GM23248 (cell line): ENCODE measurements at places on chromosomes 5 and 9. TPM values are rescaled to one million over a fixed set of nuclear protein-coding genes. Genes with fewer than 3 reads are reported as not detected.

The PCA3 gene
- total RNA-seq, result not detected in 2 replicates

GRCh38 chr9:83432104-83432627 lies 106.0 kb downstream of the FRMD3 start:
- no peak overlapping the region for H3K27ac ChIP-seq
- no peaks in the 10 kb centered on the region for H3K27me3 ChIP-seq
- peak; percentile 46 for DNase-seq
- H3K4me1 ChIP-seq, result peaks cover 13% of the 10 kb centered on the region
- no peak overlapping the region for H3K4me3 ChIP-seq

- peak; percentile 72 for DNase-seq
- peaks cover 13% of the 10 kb centered on the region for H3K4me1 ChIP-seq
- H3K27me3 ChIP-seq, result no peaks in the 10 kb centered on the region
These were observed 73.9 kb downstream of the ATG10 start for GRCh38 chr5:82045554-82046275.

DNA sequence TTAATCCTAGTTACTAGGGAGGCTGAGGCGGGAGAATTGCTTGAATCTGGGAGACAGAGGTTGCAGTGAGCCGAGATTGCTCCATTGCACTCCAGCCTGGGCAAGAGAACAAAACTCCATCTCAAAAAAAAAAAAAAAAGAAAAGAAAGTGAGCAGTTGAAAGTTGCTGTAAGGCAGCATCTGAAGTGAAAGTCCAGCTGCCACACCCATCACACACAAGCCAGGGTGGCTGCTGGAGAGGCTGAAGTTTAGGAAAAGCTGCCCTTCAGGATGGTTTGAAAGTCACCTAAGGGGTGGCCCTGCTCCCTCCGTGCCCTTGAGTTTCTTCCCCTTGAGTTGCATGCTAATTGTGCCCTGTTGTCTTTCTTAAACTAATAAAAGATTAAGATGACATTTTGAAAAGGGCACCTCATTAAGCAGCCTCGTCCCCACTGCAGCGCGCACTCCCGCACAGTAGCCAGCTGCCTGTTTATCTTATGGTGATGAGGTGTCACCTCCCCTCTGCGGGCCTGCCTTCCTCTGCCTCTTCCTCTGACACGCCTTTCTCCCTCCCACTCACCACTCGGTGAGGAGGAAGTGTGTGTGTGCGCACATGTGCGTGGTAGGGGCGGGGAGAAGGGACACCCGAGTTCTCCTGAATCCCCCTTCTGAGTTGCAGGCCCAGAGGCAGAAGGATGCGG lies 104.2 kb upstream of the PANK3 start:
- no peaks in the 10 kb centered on the region for H3K27me3 ChIP-seq
- peaks cover 16% of the 10 kb centered on the region for H3K4me1 ChIP-seq
- DNase-seq, result no peak

The ORM2 gene
- not detected in 2 replicates for total RNA-seq

- H3K36me3 ChIP-seq, result no peaks in the 10 kb centered on the region
- no peak overlapping the region for H3K27ac ChIP-seq
- H3K4me1 ChIP-seq, result peaks cover 16% of the 10 kb centered on the region
These were observed 86.1 kb downstream of the SH3TC2 start for GRCh38 chr5:148976569-148977381.

The CCDC107 gene
- total RNA-seq, result 20.5 and 28.6 TPM in 2 replicates

DNA sequence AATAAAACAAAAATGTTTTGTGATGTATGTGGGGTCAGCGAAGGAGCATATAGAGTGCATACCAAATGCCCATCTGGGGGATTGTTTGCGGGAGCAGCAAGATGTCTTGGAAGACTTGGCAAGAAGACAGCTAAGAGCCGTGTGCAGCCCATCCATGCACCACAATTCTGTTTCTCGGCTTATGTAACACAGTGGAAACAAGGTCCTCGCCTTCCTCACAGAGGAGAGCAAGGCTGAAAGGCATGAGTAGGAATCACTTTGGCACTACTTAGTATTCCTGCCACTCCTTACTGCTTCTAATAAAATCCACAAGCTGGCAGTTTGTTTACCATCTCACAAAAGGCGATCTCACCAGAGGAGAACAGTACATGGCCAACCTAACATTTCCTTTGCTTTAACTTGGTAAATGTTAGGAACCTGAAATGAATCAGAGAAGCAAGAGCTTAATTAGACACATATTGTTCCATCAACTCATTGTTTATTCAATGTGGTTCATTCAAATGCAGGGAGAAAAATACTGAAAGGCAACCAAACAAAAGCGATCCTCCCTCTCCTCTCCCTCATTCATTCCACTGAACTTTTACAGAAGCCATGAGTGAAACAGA lies 648.1 kb downstream of the ACTL7B start:
- peak overlapping the region; percentile 22; the same call in 1 of the 2 replicates for H3K27ac ChIP-seq
- H3K4me3 ChIP-seq, result no peak overlapping the region
- no peaks in the 10 kb centered on the region for H3K36me3 ChIP-seq
- DNase-seq, result peak; percentile 56

- H3K27me3 ChIP-seq, result no peaks in the 10 kb centered on the region
- H3K36me3 ChIP-seq, result no peaks in the 10 kb centered on the region
- peaks cover 46% of the 10 kb centered on the region for H3K4me1 ChIP-seq
These were observed 242.5 kb downstream of the BNC2 start for GRCh38 chr9:16627967-16628366.

The CTXN3 gene
- not detected in 2 replicates for total RNA-seq

DNA sequence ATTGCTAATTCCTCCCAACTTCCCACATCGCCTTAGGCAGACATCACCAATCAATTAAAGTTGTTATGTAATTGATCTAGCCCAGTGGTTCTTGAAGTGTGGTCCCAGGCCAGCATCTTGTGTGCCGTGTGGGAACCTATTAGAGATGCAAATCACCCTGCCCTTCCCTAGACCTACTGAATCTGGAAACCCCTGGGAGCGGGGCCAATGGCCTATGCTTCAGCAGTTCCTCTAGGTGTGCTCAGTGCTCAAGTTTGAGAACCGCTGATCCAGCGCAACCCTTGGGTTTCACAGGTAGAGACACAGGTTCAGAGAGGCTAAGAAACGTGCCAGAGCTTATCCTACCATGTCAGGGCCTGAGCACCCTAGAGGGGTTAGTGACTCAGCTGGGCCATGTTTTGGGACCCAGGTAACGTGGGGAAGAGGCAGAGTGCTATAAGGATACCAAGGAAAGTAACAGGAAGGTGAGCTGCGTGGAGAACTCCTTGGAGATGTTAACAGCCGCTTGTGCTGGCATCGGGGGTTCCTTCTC lies 4.4 kb downstream of the SLC34A1 start:
- peaks cover 16% of the 10 kb centered on the region for H3K27me3 ChIP-seq
- no peak overlapping the region for H3K4me3 ChIP-seq
- no peak overlapping the region for H3K27ac ChIP-seq
- no peaks in the 10 kb centered on the region for H3K36me3 ChIP-seq
- peaks cover 15% of the 10 kb centered on the region for H3K4me1 ChIP-seq

The MCCC2 gene
- 11.6 and 23.9 TPM in 2 replicates for total RNA-seq

The PCDHGA7 gene
- total RNA-seq, result 0.43 and 1.6 TPM in 2 replicates

GRCh38 chr9:123952641-123953495 lies 22.9 kb upstream of the DENND1A start:
- DNase-seq, result no peak
- no peak overlapping the region for H3K27ac ChIP-seq
- H3K36me3 ChIP-seq, result no peaks in the 10 kb centered on the region

- H3K4me1 ChIP-seq, result no peaks in the 10 kb centered on the region
- no peaks in the 10 kb centered on the region for H3K36me3 ChIP-seq
- H3K27ac ChIP-seq, result no peak overlapping the region
- H3K4me3 ChIP-seq, result no peak overlapping the region
These were observed 545.5 kb upstream of the DAB2 start for GRCh38 chr5:39970117-39970798.

GRCh38 chr9:112581469-112582176 lies 95.0 kb downstream of the KIAA1958 start:
- H3K4me3 ChIP-seq, result no peak overlapping the region
- H3K36me3 ChIP-seq, result 0 out of 2 replicates have a peak, but pooled peaks cover 4% of the 10 kb centered on the region
- no peak for DNase-seq
- peaks cover 5% of the 10 kb centered on the region; the same call in 1 of the 2 replicates for H3K4me1 ChIP-seq

DNA sequence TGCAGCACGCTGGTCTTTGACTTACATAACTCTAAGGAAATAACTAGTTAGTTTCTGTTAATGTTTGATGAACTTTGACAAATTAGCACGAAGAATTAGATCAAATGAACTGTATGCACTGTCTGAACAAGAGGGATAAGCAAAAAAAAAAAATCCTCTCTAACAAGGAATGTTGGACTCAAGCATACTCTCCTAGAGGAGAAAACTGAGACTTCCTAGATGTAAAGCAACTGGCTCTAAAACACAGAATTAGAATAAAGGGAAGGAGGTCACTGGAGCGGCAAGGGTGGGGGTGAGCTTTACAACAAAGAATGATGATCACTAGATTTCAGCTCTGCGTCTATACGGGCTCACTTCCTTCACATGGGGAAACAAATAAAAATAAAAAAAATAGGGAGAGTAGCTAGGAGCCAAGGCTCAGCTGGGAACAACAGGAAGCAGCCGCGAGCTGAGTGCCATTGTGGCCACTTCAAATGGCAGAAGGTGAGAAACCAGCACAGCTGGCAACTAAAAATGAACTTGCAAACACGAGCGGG lies 48.7 kb upstream of the CEMIP2 start:
- no peak overlapping the region for H3K4me3 ChIP-seq
- H3K36me3 ChIP-seq, result no peaks in the 10 kb centered on the region
- H3K27me3 ChIP-seq, result no peaks in the 10 kb centered on the region
